ENCODE measurements at places on chromosomes 4 and X. TPM values are rescaled to one million over a fixed set of nuclear protein-coding genes. Genes with fewer than 3 reads are reported as not detected.
A peak's percentile ranks its signal among the peaks of the same experiment; 100 is the strongest.

- DNase-seq: no peak
These were observed 22.9 kb downstream of the ACOT9 start for GRCh38 chrX:23720117-23720677.

GRCh38 chrX:118346258-118347094 lies 570 bp downstream of the WDR44 start:
- DNase-seq: peak; percentile 70

GRCh38 chr4:160213366-160213765 lies 1110.5 kb downstream of the RAPGEF2 start:
- DNase-seq: no peak

- no peak for DNase-seq
These were observed 59.1 kb downstream of the IGFBP7 start for GRCh38 chr4:57051095-57051494.

DNA sequence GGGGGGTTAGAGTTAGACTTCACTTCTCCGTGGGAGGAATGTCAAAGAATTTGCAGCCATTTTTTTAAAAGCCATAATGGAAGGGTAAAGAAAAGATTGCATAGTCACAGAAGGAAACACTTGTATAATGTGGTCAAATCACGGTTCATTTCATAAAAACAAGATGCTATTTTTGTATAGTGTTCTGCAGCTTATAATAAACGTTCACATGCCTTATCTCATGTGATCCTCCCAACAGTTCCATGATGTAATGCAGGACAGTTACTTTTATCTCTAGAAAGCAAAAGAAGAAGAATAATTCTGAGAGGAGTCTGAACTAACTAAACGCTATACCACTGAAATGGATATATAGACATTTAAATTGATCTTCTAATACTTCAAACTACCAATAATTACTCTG lies 71.3 kb upstream of the CAMK2D start:
- DNase-seq: peak; percentile 8

GRCh38 chr4:44660396-44660795 lies 9.0 kb upstream of the YIPF7 start:
- no peak for DNase-seq

Gene SMIM31
- total RNA-seq: not detected

GRCh38 chrX:34631479-34632220 lies 25.4 kb downstream of the TMEM47 start:
- no peak for DNase-seq

- DNase-seq: no peak
These were observed 215.3 kb upstream of the CTSO start for GRCh38 chr4:156169011-156169410.

GRCh38 chr4:153832720-153833287 lies 43.9 kb upstream of the SFRP2 start:
- no peak for DNase-seq

DNA sequence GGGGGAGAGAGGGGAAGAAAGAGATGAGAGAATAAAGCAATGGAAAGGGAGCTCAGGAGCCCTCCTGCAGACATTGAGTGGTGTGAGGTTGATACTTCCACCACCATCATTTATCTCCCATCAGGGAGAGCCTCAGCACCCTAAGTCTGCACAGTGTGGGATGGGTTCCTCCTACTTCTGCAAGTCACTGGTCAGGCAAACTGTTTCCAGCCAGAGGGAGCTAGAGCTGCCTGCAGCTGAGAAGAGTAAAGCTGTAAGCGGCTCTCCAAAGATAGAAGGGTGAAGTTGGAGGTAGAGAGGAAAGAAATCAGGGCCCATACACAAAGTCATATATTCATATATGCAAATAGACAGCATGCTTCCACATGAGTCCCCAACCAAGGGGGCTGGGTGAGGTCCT lies 21.9 kb upstream of the ZNF81 start:
- no peak for DNase-seq

DNA sequence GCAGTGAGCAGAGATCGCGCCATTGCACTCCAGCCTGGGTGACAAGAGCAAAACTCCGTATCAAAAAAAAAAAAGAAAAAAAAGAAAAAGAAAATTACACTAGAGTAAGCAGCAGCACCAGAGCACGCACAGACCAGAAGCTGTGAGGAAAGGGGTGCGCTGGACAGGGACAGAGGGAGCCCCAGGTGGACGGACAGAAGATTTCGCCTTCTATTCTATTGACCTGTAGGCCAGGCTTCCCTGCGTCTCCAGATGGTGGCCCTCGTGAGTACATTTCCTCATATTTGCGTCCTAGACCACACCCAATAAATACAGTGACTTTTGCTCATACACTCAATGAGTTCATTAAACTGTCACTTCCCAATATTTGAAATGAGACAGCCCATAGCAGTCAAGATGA lies 19.1 kb downstream of the MTNR1A start:
- no peak for DNase-seq

Gene GPR82
- total RNA-seq: not detected

- DNase-seq: peak; percentile 87
These were observed 46.9 kb upstream of the RHOH start for GRCh38 chr4:40149960-40150385.

Gene PDGFRA
- total RNA-seq: not detected

DNA sequence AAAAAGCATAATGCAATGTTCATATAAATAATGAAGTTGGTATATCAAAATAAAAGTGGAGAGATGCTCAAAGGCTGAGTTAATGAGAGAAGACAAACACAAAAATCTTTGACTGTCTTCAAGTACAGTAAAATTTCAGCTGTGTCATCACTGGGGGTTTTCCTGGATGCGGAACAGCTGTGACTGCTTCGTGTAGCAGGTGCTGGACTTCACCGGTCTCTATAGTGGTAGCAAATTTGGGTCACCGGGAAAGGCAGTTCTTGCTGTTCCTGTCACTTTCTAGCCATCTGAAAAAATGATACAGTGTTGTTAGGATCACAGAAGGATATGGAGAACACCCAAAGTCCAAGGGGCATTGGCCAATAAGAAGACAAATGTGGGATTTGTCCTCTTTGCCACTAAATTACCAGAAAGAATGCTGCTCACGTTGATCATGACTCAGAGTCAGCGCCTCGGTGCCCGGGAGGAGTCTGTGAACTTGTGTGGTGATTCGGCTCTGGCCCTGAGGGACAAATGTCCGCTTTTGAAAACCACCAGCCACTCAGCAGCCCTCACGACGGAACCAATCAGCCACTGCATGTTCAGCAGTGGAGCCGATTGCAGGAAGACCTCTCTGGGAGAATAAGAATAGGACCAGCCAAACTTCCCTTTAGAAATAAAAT lies 230.1 kb upstream of the FAT1 start:
- DNase-seq: no peak

DNA sequence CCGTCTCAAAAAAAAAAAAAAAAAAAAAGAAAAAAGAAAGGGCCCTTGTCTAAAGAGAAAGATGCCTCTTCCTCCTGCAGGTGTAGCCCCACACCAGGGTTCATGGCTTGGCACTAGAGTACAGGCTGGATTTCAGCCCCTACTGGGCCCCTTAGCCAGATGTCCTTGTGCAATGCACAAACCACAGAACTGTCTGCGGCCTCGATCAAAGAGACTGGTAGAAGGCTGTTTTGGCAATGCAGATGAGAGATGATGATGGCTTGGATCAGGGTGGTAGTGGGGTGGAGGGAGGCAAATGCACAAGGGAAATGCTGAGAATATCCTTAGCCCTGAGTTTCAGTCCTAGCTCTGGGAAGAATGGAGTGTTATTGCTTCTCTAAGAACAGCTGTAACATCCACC lies 26.5 kb upstream of the TSR2 start:
- no peak for DNase-seq

DNA sequence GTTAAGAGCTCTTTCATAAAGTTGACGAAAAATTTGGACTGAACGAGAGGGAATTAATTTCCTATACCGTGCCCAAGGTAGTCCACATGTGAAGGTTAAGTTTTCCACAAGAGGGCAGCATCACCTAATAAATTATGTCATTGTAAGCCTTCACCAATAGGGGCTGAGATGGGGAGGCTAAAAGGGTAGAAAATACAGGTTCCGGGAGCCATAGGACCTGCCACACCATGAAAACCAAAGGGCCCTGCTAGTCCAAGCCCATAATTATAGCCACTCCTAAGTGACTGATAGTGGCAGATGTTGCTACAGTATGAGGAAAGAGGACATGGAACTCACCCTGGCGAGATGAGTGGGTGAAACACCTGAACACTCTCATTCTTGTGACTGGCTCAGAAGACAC lies 122.2 kb downstream of the SHROOM4 start:
- DNase-seq: peak; percentile 44

DNA sequence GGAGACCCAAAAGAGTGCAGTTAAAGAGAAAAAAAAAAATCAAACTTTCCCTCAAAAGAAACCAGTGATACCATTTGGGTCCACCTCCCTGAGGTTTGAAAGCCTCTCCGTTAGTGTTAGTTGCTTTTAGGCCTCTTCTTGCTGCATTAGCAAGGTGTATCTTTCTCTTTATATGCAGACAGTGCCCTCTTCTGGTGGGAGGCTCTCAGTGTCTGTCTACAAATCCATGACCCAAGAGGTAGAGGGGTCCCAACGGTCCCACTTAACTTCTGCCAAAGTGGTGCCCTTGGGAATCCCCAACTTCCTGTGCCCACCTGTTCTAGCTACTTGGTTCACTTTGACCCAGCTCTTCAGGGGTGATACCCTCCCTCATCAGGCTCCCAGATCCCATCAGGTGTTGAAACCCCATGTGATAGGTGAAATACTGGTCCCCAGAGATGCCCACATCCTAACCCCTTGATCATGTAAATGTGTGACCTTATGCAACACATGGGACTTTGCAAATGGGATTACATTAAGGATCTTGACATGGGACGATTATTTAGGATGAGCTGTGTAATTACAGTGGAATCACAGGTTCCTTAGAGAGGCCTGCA lies 63.7 kb upstream of the CD99 start:
- DNase-seq: peak; percentile 69

DNA sequence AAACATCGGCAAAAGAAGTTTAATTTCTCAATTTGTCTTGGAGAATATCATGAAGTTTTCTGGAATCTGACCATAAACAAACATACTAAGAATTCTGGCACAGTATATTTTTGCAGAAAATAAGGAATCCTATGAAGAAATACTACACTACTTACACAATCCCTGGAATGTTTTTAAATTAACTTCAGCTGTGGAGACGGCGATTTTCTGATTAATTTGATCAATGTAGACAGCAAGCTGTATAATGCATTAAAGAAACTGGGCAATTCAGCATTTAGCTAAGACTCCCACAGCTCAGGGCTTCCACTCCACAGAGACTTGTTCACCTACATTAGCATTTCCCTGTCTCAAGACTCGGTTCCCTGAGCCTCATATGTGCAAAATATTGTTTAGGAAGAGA lies 12.2 kb downstream of the EGFL6 start:
- no peak for DNase-seq

DNA sequence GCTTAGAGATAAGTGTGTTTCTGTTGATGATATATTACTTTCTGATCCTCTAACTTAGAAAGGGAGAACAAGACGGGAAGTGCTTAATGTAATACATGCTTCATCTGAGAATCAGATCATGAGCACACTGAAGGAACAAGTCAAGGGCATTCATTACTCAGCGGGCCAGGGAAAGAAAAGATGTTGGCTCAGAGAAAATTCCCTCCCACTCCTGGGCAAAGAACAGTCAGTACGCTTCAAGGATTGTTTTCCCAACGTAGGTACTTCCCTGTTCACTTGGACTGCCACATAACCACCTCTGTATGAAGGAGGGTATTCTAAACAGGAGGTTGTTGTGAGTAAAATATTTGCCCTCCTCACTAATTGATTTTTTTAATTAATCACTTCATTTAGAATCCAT lies 374.5 kb upstream of the FMR1 start:
- no peak for DNase-seq

GRCh38 chrX:135737366-135738071 lies 24.1 kb downstream of the CT45A1 start:
- no peak for DNase-seq

DNA sequence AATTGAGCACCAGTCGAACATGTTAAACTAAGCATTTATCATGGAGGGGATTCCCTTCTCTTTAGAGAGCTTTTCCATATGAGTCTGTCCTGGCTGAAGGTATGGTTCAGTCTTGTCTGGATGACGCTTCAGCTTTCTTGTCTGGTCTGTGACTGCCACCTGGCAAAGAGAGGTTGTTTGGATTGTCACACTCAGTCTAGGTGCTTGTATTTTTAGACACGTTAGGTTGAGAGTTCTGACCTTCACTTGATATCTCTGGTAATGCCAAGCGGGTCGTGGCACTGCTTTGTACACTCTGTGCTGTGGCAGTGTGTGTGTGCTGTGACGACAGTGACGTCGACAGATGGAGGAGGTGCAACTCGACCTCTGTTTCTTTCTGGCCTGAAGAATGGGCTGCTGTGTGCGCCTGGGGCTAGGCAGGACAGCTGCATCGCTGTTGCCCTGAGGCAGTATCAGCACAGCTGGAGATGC lies 12.6 kb downstream of the NOCT start:
- no peak for DNase-seq

DNA sequence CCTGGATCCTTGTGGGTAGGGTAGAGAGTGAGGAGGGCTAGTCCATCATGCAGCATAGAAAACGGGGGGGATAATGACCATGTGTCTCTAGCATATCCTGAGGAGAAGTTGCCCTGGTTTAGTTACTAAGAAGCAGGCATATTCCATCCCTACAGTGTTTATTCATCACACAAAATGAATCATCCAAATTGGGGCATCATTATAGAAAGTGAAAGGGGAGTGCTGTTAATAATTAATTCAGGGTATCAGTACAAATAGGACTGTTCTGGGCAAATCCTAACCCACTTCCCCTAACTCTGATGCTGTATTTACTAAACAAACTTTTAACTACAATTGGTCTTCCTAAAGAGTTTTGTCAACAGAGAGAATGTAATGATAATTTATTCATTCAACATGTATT lies 281.1 kb upstream of the ARX start:
- no peak for DNase-seq

DNA sequence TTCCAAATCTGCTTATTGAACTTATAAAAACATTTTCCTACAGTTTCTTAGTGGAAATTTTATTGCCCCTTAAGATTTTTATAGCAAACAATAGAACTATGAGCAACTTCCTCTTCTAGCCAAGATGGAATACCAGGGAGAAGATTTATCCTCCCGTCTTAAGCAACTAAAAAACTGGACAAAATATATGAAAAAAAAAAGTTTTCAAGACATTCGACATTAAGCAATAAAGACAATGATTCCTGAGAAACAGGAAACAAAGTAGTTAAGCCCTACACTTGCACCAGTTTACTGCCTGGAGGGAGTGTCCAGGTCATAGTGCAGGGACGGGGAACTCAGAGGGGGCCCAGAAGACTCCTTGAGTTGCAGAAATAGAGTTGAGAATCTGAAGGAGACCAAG lies 516.1 kb upstream of the DIPK2B start:
- DNase-seq: no peak

- DNase-seq: no peak
These were observed 61.8 kb downstream of the C4orf50 start for GRCh38 chr4:5956285-5957021.

Gene PLP1
- total RNA-seq: not detected

Gene TMEM255A
- total RNA-seq: 0.25 TPM

GRCh38 chr4:95204873-95205272 lies 343.9 kb downstream of the UNC5C start:
- no peak for DNase-seq

DNA sequence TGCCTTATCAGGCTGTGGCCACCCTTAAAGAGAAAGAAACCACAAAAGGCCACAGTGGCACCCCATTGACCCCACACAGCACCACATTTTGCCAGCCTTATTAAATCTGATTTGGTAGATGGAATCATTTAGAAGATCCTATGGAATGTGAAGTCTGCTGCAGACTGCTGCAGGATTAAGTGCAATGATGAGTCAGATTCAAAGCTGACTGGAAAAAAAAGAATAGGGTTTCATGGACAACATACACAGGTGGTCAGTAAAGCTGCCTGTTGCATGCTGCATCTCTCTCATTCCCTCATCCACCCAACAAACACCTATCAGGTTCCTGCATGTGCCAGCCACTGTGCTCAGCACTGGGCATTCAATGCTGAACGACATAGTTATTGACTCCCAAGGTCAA lies 56.6 kb downstream of the CHST7 start:
- no peak for DNase-seq

Data from B cell (primary cell).